ENCODE measurements at places on chromosomes 12 and 14.

DNA sequence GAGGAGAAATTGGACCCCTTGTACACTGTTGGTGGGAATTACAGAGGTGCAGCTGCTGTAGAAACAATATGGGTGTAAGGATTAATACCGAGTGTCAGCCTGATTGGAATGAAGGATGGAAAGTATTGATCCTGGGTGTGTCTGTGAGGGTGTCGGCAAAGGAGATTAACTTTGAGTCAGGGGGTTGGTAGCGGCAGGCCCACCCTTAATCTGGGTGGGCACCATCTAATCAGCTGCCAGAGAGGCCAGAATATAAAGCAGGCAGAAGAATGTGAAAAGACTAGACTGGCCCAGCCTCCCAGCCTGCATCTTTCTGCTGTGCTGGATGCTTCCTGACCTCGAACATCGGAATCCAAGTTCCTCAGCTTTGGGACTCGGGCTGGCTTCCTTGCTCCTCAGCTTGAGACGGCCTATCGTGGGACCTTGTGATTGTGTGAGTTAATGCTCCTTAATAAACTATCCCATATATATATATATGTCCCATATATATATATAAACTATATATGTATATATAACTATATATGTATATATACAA lies 38.4 kb upstream of the PPP2R5C start:
- DNase-seq: no peak

DNA sequence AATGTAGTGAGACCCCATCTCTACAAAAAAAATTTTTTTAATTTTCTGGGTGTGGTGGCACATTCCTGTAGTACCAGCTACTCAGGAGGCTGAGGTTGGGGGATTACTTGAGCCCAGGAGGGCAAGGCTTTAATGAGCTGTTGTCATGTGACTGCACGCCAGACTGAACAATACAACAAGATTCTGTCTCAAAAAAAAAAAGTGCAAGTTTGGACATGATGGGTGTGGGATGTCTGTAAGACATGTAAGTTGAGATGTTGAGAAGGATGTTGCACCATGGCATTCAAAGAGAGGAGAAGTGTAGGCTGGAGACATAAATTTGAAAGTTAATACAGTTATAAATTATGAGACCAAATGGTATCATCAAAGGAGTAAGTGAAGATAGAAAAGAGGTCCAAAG lies 23.5 kb downstream of the YEATS4 start:
- no peak for DNase-seq

GRCh38 chr12:7203109-7203508 lies 13.6 kb downstream of the PEX5 start:
- DNase-seq: no peak

GRCh38 chr12:102314821-102315220 lies 117.2 kb upstream of the PMCH start:
- DNase-seq: no peak

DNA sequence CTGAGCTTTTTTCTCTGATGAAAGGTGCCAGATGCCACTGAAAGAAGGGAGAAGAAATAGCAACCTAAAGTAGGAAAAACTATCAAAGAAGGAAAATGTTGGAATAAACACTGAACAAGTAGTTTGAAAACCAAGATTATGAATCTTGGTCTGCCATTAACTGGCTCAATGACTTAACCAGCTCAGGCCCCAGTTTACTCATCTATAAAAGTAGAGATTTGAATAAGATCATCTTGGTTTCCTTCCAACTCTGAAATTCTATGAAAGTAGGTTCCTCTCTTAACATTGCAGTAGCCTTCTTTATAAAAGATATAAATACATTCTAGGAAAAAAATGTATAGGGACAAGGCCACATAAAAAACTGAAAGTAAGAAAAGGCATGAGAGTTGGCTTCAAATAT lies 16.1 kb upstream of the CCND2 start:
- DNase-seq: no peak

GRCh38 chr12:51320695-51321320 lies 3.2 kb downstream of the BIN2 start:
- no peak for DNase-seq

GRCh38 chr12:108606492-108606891 lies 8.6 kb upstream of the TMEM119 start:
- DNase-seq: no peak

- no peak for DNase-seq
Measured at GRCh38 chr12:68612202-68612601, 1.5 kb downstream of the RAP1B start.

- no peak for DNase-seq
Measured at GRCh38 chr12:127149226-127149964, 1117.6 kb upstream of the TMEM132C start.

DNA sequence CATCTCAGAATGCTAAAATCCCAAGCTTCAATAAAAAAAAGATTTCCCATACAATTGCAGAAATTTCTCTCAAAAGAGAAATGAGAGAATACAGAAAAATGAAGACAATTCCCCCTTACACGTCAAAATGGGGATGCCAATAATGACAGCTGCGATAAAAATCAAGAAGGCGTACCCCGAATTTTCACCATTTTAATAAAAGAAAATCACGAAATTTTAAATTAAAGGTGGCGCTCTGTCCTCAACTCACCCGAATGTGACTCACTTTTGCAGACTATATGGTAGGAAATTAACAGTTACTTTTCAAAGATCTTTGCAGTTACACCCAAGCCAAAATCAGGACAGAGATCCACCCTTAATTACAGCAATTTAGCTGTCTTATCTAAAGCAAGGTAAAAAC lies 2.1 kb downstream of the ATP2B1 start:
- DNase-seq: no peak

- no peak for DNase-seq
Measured at GRCh38 chr14:65703521-65703920, 291.0 kb downstream of the FUT8 start.

DNA sequence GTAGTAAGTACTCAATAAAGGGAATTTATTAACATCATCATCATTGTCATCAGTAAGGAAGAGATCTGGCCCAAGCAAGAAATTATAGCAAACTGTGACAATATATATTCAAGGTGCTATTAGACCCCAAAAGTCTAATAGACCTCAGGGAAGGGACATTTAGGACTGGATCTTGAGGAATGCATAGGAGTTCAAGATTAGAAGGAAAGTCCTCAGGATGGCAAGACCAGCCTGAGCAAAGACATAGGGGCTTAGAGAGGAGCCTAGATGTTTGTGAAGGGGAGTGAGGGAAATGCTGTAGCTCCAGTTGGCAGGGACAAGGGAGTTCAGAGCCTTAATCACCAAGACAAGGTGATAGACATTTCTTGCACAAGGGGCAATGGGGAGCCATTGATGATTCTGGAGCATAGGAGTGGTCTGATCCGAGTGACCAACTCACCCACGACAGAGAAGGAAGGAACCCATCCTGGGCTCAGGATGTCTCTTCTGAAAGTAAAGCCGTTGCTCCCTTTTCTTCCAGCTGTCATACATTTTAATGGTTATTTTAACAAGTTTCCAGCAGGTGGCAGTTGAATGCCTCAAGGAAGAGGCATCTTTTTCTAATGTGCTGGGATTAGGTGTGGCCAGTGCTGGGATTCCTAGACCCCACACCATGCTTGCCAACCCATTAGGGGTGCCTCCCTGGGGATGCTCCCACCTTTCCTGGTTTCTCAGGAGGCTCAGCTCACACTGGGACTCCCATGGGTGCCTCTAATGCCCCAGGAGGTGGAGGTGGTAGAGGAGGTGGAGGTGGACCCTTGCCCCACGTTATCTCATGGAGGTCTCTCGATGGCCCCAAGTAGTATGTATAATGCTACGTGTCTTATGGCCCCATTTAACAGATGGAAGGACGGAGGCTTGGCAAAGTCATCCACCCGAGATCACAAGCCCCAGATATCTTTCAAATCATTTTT lies 37.8 kb downstream of the PHETA1 start:
- DNase-seq: peak; percentile 29

- no peak for DNase-seq
Measured at GRCh38 chr12:67034110-67034879, 234.9 kb upstream of the CAND1 start.

- no peak for DNase-seq
Measured at GRCh38 chr14:79204591-79204990, 1006.7 kb downstream of the DIO2 start.

GRCh38 chr12:27164330-27165040 lies 79.6 kb upstream of the STK38L start:
- no peak for DNase-seq

DNA sequence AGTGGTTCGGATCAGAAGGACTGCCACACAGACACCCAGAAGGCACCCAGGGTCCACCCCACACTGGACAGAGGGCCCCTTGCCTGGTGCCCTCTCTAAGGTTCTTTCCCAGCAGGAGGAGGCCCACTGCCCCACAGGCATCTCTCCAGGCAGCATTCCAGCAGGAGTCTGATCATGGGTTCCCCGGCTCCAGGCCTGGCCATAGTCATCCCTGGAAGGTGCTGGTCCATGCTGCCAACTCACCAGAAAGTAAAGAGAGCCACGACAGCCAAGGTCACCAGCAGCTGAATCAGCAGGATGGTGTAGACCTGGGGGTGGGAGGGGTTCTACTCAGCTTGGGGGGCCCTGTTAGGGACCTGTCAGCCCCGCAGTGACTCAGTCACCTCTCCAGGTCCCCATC lies 6.4 kb downstream of the FAIM2 start:
- DNase-seq: no peak

DNA sequence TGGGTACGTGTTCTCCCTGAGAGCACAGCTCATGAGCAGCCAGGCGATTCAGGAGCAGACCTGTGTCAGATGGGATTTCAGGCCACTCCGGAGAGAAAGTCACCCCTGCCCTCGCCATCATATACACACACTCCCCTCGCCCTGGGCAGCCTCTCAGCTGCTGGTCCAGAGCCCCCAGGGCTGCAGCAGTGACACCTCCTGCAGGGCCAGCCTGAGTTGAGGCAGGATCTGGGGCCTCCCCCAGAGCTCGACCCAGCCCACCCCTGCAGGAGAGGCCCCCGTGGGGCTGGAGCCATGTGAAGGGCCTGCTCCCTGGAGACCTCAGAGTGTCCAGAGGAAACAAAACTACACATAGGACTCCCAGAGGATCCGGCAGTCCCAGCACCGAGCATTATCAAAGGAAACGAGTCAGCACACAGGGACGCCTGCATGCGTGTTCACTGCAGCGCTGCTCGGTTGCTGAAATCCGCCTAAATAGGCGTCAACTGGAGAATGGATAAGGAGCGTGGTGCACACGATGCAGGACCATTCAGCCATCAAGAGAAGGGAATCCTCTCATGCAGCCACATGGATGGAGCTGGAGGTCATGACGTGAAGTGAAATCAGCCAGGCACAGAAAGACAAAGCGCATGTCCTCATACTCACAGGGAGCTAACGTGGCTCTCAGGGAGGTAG lies 104.0 kb downstream of the TNFAIP2 start:
- no peak for DNase-seq

- no peak for DNase-seq
Measured at GRCh38 chr12:72839696-72840095, 567.5 kb downstream of the TRHDE start.

GRCh38 chr12:26246483-26247164 lies 51.3 kb downstream of the SSPN start:
- no peak for DNase-seq

GRCh38 chr14:38752750-38753149 lies 350.3 kb downstream of the SEC23A start:
- no peak for DNase-seq

- DNase-seq: peak; percentile 77
Measured at GRCh38 chr14:106039400-106039799, 513.0 kb downstream of the TMEM121 start.

- peak; percentile 64 for DNase-seq
Measured at GRCh38 chr12:1932264-1932777, 13.9 kb upstream of the CACNA2D4 start.

DNA sequence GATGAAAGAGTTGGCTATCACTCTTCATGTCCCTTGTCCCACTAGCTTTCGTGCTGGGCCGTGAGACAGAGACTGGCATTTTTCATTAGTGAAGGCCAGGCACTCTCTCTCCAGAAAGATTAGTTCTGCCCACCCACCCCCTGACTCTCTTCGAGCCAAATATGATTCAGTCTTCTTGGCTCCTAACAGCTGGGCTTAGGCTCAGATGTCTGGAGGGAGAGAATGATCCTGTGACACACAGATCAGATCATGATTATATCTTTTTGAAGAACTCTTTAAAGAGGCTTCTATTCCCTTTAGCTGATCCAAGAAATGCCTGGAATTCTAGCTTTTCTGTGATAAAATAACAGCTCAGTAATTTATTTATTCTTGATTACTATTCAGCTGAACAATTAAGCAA lies 5.2 kb upstream of the GNG2 start:
- DNase-seq: no peak

DNA sequence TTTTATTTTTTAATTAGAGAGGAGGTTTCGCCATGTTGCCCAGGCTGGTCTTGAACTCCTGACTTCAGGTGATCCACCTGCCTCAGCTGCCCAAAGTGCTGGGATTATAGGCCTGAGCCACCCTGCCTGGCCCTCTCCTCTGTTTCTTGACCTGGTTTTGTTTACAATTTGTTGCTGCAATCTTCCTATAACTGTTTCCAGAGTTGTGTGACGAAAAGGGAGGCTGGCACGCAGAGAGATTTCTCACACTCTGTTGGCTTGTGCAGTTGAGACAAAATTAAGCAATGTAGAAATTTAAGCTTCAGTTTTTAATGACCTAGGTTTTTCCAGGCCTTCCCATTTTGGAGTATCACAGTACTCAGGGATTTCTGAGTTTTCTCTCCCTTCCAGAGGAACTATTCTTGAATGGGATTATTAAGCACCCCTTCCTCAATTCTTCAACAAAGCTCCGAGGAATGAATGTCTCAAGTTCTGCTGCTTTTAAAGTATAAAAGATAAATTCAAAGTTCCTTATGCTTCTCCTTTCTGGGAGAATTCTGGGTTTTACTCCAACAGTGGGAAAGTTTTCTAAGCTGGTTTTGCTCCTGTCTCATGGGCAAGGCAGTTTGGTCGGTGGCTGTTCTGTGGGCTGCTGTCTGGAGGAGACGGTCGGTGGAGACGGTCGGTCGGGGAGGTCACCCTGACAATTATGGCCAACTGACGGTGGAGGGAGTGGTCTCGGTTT lies 20.4 kb upstream of the FOS start:
- no peak for DNase-seq

Measured in NCI-H1694 (cell line).